ENCODE measurements at places on chromosomes 3 and 15.
A peak's percentile ranks its signal among the peaks of the same experiment; 100 is the strongest.

DNA sequence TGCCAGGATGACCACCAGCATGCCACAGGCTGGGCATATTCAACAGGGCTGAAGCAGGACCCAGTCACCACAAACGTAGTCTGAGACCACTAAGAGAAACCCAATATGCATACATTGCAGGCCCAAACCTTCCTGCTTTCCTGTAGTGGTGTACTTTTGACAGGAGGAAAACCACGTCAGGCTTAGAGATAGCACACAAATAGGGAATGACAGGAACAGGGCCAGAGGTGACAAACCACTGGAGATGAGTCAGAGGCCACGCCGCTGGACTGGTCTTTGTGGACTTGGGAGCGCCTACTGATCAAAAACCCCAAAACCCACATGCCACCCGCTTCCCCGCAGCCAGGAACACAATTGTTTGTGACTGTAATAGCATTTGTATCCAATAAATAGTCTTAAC lies 3.6 kb upstream of the EFCAB12 start:
- DNase-seq, result no peak

DNA sequence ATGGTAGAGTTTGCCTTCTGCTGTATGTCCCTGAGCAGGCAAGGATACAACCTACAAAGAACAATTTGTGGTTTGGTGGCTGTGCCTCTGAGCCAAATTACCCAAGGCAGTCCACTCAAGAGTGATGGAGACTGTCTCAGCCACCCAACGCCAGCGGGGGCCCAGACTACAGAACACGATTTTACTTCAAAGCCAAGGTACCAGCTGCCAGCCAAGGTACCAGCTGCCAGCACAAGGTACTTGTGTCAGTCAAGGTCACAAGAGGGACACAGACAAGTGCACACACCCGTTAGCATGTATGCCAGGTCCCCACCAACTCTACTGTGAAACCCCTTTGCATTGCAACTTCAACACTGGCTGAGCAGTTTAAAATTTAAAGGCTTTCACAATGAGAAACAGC lies 23.5 kb downstream of the COLQ start:
- DNase-seq, result no peak

DNA sequence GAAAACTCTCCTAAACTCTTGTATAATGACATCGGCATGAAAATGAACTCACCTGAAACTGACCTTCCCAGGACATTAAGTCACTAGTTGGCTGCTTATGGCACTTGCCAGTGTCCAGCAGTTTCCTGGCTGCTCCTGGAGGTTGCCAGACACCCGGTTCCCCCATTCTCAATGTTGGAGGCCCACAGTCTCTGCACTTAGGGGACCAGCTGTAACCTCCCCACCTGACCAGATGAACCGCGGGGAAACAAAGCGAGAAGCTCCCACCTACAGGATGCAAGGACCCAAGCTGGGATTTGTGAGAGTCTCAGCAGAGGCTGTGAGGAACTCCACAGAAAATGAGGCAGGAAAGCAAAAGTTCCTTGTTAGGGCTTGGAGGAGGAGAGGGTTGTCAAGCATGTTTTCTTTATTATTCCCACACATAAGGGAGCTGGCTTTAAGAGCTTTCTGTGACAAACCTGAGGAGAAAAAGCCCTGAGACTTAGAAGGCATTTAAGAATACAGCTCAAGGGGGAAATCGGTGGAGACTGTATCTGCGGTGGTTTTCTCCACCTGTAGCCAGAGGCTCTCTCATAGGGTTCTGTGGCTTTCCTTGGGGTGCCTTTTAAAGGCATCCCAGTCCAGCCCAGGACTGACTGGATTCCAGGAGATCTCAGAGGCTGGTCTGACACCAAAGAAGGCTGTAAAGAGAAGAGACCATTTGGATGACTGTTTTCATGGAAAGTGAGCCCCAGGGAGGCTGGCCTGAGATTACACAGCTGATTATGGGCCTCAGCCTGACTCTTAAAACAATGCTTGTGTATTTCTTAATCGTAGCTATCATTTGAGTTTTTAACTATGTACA lies 4.6 kb downstream of the TPM1 start:
- DNase-seq, result no peak

DNA sequence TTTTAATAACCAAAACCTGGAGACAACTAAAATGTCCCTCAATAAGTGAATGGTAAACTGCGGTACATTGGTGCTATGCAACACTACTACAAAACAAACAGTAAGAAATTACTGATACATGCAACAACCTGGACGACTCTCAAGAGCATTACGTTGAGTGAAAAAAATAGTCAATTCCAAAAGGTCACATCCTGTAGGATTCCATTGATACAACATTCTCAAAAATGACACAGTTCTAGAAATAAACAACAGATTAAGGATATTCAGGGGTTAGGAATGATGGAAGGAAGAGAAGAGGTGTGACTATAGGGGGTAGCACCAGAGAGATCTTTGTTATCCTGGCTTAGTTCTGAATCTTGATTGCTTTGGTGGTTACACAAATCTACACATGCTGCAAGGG lies 72.2 kb downstream of the ZNF148 start:
- DNase-seq, result no peak

GRCh38 chr3:125003369-125003853 lies 52.4 kb downstream of the HEG1 start:
- DNase-seq, result no peak

GRCh38 chr3:153901991-153902390 lies 219.2 kb upstream of the ARHGEF26 start:
- DNase-seq, result no peak

- DNase-seq, result no peak
Measured at GRCh38 chr15:40281801-40282146, 1.1 kb downstream of the ANKRD63 start.

DNA sequence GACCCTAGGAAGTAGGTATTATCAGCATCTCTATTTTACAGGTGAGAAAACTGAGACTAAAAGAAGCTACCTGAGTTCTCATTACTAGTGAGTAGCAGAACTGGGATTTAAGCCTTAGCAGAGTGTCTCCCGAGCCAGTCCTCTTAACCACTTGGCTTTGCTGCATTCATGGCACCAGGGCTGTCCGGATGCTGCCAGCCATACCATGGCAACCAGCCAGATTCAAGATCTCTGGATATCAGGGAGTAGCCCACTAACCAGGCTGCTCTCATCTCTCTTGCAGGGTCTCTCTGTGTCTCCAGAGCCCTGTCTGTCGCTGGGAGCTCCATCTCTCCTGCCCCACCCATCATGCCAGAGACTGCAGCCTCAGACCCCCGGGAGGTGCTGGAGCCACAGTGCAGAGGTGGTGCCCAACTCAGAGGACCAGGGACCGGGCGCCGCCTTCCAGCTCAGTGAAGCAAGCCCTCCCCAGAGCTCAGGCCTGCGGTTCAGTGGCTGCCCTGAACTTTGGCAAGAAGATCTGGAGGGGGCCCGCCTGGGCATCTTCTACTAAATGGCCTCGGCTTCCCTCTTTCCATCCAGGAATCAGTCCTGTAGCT lies 1.7 kb downstream of the MESP2 start:
- DNase-seq, result no peak

GRCh38 chr3:113602256-113602655 lies 69.9 kb downstream of the SIDT1 start:
- DNase-seq, result no peak

- no peak for DNase-seq
Measured at GRCh38 chr15:96070636-96071035, 259.9 kb upstream of the NR2F2 start.

GRCh38 chr15:56817321-56818080 lies 84.2 kb upstream of the ZNF280D start:
- no peak for DNase-seq

DNA sequence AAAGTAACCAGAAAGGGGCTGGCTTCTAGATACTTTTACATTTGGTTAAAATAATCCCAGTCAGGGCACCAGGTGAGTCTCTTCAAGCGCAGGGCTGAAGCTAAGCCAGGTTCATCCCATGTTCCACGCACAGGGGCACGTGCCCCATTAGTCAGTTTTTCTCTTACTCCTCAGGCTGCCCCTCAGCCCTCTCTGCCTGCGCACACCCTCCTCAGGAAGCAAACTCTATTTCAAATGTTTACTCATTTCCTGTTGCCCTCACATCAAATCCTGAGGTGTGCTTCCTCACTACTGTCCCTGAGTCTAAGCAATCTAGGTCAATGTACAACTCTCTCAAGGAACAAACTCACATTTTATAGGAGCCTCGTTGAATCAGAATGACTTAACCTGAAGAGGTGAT lies 48.5 kb downstream of the THBS1 start:
- DNase-seq, result peak; percentile 79

GRCh38 chr3:127951276-127951675 lies 36.2 kb downstream of the KBTBD12 start:
- DNase-seq, result no peak

DNA sequence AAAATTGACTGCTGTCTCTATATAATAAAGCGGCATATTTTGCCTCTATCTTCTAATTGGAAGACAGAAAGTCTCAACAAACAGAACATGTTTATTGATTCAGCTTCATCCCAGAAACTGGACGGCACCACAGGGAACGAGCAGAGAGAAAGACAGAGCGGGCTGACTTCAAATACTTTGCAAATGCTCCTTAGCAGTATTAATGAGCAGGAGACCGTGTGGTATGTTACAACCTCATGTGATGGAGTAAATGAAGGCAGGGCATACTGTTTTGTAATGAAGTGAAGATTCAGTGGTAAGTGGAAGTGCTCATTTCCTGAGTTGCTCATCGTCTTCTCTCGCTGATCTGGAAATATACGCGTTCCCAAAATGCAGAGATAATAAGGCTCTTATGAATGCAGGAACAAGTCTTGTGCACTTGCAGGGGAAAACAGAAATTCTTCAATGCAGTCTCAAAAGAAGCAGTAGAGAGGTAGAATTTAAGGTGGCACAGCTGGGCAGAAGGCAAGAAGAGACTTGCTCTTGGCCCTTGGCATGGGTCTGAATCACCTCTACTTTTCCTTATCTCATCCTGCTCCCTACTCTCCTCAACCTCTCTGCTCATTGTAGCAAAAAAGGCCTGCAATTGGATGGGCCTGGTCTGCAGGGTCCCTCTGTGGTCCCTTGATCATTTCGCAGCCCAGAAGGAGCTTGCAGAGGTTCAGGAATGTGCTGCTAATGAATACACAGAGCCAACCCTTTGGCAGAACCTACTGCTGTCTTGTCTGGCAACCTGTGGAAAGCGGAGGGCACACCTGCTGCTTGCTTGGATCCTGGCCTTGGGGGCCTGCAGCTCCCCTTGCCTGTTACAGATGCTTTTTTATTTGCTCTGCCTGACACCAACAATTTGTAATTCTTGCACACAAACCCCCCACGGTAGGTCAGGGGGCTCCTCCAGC lies 604.9 kb upstream of the CFAP20DC start:
- DNase-seq, result no peak

DNA sequence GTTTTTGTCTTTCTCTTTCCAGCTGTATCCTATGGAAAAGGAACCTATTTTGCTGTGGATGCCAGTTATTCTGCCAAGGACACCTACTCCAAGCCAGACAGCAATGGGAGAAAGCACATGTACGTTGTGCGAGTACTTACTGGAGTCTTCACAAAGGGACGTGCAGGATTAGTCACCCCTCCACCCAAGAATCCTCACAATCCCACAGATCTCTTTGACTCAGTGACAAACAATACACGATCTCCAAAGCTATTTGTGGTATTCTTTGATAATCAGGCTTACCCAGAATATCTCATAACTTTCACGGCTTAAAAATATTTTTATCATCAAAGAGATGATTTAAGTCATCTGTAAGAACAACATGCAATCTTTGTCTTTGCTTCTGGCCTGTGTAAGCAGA lies 44.9 kb upstream of the PARP14 start:
- no peak for DNase-seq

DNA sequence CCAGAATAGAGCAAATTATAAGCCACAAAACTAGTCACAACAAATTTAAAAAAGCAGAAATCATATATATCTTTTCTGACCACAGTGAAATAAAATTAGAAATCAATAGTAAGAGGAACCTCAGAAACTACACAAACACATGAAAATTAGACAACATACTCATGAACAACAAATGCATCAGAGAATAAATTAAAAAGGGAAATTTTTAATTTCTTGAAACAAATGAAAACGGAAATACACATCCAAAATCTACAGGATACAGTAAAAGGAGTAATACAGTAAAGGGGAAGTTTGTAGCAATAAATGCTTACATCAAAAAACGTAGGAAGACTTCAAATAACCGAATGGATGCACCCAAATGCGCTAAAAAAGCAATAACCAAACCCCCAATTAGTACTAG lies 19.2 kb downstream of the NME9 start:
- DNase-seq, result no peak

DNA sequence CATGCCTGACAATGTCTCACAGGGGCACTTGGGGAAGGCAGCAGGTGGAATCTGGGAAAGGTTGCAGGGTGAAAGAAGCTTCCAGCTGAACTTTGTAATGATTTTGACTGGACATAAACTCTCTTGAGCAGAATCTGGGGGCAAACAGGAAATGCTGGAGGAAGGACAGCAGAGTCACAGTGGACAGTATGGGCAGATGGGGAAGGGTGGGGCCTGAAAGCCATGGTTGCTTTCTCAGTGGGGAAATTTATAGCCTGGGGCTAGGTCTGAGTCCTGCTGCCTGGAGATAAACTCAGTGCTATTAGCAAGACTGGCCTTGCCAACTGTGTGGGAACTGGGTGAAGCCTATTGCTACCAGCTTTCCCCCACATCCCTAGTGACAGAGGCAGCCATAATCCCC lies 203.2 kb downstream of the OSBPL10 start:
- DNase-seq, result no peak

DNA sequence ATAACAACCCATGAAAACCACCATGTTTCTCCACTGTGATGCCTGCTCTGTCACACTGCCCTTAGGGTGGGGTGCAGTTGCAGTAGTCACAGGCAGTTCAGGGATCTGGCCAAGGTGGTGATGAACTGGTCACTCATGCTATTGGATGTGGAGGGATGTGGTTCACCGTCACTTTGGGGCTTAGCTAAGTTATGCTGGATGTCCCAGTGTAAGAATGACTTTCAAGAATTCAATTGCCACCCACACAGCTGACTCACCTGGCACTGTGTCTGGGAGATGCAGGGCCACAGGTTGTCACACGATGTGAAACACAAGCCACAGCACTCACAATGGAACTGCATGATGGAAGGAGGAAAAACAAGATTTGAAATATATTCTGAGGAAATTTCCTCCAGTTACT lies 146.1 kb upstream of the CTNNB1 start:
- no peak for DNase-seq

DNA sequence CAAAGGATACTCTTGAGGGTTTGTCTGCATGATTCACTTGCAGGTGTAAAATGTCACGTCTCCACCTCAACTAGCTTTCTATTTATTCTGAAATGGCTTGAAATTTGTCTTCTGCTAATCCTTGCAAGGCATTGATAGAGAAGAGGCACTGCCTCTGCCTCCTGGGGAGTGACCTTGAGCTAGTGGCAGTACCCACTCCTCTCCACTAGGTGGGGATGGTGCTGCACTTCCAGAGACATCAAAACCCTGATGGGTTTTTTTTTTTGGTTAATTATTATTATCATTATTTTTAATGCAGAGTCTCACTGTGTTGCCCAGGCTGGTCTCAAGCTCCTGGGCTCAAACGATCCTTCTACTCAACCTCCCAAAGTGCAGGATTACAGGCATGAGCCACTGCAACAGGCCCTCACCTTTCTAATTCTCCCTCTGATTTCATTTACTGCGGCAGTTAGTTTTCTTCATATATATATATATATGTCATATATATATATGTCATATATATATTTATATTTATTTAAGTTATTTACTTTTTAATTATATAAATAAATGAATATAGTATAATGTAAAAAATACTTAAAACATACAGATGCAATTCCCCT lies 117.6 kb upstream of the EIF1B start:
- DNase-seq, result peak; percentile 62

- no peak for DNase-seq
Measured at GRCh38 chr15:61841466-61841865, 218.8 kb downstream of the VPS13C start.

GRCh38 chr3:107365051-107365450 lies 12.2 kb upstream of the CCDC54 start:
- DNase-seq, result no peak

- DNase-seq, result no peak
Measured at GRCh38 chr3:133377396-133377795, 22.5 kb upstream of the BFSP2 start.

All from CD4-positive, alpha-beta T cell treated with Interleukin-2 at 100 ng/mL for 4 hours (primary cell).